Anterior cingulate cortex (tissue), 58 donors: ENCODE measurements at places on chromosomes 7 and 10.

DNA sequence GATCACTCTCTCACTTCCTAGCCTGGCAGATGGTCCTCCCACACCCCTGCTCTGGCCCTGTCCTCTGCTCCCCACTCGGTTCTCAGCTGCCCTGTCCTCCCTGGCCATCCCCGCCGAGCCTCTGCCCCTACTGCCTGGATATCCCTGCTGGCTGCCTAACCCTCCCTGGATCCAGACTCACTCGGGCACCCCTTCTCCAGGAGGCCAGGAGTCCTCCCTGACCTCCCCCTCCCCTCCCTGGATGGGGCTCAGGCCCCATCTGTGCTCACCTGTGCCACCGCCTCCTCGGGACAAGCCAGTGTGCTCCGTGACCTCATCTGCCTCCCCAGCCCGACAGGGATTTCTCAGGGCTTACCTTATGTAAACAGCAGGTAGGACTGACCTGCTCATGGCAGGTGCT, 406.1 kb downstream of the TCERG1L start:
- no peak for DNase-seq

DNA sequence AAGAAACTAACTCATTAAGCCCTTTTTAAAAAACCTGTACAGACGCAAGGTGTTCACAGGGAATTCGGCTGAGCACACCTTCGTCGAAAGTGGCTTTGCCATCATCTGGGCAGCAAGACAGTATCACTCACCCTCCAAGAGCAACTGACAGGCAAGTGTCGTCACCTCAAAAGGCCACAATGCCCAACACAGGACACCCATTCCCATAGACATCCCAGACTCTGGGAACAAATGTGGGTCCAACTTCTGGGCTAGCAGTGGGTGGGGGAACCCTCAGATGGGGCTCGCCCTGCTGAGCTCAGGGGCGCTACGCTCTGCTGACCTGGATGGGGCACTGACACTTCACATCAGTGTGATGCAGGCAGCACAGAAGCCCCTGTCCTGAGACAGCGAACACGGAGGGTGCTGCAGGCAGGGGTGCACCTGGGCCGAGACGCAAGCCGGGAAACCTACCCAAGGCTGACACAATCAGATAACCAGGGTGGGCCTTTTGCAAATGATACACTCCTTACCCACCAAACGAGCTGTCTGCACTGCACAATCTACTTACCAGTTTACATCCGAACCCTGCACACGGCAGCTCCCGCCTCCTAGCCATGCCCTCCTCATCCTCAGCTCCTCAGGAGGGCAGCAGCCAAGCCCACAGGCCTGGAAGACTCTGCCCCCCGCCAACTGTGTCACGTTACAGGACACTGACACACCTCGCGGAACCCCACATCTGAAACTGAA, 1.7 kb downstream of the DIP2C start:
- no peak for DNase-seq

- no peak for DNase-seq
These were observed 303.7 kb downstream of the EXOC4 start for GRCh38 chr7:133556553-133556952.

DNA sequence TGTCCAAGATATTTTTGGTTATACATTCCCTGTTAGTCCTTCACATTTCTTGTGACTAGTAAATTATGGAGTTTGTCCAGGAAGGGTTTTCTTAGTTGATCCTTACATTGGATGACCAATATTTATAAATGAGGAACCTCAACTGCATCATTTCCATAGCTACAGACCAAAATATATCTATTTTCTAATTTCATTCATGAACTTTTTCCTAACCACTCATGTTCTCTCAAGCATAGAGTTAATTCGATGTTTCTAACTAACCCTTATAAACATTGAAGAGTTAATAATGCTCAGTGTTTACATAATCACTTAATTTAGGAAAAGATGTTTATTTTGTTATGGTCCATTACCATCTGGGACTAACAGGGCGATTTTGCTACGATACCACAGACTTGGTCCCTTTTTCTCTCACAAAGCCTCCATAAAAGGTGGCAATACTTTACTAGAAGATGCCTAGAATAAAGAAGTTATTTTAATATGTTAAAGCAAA, 591.0 kb downstream of the MAGI2 start:
- no peak for DNase-seq

DNA sequence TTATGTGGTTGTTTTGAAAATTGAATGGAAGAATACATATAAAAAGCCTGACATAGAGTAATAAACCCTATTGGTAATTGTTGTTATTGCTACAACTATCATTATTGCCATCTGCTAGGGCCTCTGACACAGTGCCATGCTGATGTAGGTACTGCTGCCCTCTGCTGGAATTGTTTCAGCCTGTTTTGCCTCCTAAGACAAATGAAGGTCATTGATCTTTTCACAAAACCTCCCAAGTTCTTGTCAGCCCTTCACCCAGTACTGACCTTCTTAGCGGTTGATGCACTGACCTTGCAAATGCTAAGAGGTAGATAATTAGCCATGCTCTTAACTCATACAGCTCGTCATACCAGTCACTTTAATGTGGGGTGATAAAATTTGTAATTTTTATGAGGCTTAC, 975.2 kb downstream of the SORCS1 start:
- DNase-seq, result no peak

DNA sequence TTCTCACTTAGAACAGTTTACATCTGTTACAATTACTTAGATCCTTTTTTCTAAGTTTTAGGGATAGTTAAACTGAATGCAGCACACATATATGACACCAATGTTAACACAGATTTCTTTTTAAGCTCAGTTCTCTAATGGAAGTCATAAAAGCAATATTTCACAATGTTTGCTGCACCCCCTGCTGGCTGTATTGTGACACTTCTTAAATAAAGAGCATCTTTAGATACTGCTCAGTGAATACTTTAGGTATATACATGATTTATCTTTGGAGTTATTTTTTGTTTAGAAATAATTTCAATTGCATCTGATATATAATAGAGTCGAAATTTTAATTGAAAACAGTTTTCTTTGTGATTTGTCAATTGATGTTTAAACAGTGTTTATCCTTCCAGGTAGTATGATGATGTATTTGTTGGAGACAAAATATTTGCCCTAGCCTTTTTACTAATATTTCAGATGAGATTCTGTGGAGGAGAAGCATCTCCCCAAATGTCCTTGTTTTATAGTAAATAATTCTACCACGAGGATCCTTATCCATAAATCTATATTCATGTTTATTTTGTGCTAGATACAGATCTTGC, 174.4 kb downstream of the ST7 start:
- DNase-seq, result no peak

- no peak for DNase-seq
These were observed 89.3 kb upstream of the PRKCQ start for GRCh38 chr10:6669269-6669859.

GRCh38 chr7:94324380-94325121, 70.1 kb upstream of the COL1A2 start:
- no peak for DNase-seq

DNA sequence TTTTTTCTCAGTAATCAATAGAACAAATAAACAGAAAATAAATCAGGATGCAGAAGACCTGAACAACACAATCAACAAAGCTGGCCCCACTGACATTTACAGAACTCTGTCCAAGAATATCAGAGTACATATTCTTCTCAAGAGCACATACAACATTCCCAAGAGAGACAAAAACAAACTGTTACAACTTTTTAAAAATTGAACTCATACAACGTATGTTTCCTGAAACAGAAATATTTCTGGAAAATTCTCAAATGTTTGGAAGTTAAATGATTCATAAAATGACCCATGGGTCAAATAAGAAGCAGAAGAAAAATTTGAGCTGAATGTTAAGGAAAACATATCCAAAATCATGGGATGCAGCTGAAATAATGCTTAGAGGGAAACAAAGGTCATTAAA, 93.9 kb upstream of the VIPR2 start:
- no peak for DNase-seq

DNA sequence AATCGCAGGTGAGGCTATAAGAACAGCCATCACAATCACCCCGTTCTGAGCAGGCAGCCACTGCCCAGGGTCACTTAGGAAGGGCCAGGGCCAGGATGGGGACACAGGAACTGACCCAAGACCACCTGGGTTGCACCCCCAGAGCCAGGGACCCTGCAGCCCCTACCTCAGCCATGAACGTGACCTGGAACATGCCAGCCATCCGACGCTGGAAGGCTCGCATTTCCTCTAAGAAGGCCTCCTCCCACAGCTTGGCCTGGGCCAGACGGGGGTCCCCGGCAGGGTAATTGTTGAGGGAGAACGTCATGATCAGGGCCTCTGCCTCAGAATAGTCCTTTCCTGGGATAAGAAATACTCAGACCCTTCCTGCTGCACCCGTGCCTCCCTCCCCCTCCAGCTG, 5.0 kb downstream of the NPC1L1 start:
- DNase-seq, result no peak

- no peak for DNase-seq
These were observed 84.7 kb downstream of the ADCY1 start for GRCh38 chr7:45658716-45659495.

DNA sequence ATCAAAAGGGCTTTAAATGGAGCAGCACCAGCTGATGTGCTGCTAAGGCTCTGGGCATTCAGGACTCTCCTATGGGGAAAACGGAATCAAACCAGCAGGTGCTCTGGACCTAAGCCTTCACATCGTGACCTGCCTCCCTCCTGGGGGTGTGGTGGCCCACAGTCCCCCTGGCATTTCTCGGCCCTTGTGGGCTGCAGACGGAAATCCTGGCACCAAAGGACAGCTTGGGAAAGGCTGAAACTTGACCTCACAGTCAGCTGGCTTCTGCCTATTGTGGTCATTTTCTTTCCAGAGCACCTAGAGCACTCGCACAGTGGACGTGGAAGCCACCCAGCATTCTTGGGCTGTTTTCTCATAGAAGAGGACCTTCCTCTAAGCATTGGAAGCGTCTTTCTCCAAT, 74.8 kb downstream of the TPST1 start:
- no peak for DNase-seq

- DNase-seq, result no peak
These were observed 177.5 kb downstream of the TWIST1 start for GRCh38 chr7:18939771-18940592.

- no peak for DNase-seq
These were observed 305.1 kb upstream of the IMMP2L start for GRCh38 chr7:111867348-111867931.

DNA sequence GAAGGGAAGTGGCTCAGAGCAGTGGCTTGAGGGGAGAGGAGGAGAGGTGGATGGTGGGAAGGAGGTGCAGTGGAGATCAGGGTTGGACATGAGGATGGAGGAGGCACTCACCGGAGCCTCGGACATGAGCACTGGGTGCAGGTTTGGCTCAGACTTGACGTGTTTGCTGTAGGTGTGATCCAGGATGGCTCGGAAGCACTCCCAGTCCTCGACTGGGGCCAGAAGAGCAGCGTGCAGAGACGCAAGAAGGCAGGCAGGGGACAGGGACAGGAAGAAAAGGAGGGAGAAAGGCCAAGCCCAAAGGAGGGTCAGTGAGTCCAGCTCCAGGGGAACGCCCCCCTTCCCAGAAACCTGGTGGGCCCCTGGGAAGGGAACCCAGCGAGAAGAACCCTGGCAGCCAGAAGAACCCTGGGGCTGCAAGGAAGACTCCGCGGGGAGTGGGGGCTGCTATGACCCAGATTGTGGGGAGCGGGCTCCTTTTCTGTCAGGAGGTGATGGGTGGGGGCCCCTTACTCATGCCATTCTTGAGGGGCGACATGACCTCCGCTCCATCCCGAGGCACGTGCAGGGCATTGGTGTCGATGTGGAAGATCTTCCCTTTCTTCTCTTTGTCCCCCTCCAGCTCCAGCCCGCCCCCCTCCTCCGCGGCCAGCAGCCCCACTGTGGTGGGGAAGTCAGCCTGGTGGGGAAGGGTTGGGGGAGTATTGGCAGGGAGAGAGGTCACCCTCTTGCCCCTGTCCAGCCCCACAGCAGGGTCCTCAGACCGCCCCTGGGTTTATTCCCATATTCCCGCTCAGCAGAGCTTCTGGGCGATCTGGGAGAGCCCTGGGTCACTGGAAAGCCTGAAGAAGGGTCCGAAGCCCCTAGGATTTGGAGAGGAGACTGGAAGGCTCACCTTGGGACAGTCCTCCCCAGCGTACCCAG, 1.1 kb downstream of the ACTL6B start:
- DNase-seq, result no peak

GRCh38 chr10:23157239-23157681, 34.9 kb upstream of the PTF1A start:
- DNase-seq, result no peak

DNA sequence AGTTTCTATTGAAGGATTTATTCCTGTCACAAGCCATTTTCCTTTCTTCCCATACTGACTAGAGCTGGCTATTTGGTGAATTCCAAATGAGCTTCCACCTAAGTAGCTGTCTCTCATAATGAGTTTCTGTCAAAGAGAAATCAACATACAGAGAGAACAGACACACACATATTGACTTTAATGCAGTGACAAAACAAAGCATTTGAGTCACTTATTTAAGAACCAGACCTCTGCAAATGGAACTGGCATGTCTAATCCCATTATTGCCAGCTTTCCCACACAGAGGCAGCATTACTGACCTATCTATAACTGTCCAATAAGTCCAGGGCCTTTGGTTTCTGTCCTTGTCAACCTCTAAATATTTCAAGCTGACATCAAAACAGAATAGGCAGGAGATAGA, 179.3 kb upstream of the CSTF2T start:
- no peak for DNase-seq

DNA sequence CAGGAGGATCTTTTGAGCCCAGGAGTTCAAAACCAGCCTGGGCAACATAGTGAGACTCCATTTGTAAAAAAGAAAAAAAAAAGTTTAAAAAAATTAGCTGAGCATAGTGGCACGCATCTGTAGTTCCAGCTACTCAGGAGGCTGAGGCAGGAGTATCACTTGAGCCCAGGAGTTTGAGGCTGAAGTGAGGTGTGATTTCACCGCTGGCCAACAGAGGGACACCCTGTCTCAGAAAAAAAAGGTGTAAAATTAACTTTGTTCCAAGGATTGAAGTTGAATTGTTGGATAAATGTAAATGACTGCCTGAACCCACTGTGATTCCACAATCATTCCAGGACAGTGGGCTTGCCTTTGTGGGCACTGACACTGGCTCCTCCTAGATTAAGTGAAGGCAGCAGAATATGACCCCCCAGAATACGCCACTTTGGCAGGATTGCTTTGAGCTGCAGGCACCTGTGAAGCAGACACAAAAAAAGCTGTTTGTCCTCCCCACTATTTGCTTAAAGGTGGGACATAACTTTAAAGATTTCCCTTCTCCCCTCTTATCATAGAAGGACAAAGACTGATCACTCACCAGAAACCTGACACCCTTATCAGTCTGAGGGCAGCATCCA, 57.2 kb upstream of the FOXI2 start:
- DNase-seq, result no peak

DNA sequence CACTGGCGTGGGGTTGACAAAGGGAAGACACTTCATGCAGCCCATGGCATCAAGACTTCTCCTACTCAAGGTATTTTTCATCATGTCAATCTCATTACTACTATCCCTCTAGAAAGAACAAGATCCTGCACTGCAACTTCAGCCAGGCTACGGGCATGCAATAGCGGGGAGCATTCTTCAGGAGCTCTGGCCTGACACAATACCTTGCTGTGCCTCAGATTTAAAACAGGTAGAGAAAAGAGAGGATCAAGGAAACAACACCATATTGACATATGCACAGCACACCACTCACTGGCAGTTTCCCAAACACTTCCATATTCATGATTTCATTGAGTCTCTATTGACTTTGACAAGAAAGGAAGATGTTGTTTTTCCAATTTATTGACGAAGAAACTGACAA, 51.5 kb downstream of the DOCK4 start:
- no peak for DNase-seq

- no peak for DNase-seq
These were observed 815 bp downstream of the CCSER2 start for GRCh38 chr10:84329196-84329611.

GRCh38 chr7:47255441-47255840, 326.5 kb downstream of the TNS3 start:
- DNase-seq, result no peak

GRCh38 chr10:22550732-22551131, 163.6 kb downstream of the PIP4K2A start:
- no peak for DNase-seq
